ENCODE measurements at places on chromosomes 2 and 18.

DNA sequence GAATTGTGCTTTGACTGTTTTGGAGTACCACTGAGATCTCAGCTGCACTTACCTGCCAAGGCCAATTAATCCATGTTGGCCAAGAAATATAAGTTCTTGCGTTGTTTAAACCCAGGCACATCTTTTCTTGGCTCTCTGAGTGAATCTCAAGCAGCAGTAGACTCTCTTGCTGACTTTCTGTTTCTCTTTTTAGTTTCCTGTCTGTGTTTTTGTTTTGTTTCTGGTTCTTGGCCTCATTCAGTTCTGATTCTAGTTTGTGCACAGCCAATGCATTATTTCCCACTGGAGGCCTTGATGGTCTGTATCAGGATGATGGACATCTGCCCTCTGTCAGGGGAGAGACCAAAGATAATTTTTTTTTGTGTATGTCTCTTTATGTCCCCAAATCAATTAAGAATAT lies 379.4 kb downstream of the CDH2 start:
- no peak for DNase-seq

DNA sequence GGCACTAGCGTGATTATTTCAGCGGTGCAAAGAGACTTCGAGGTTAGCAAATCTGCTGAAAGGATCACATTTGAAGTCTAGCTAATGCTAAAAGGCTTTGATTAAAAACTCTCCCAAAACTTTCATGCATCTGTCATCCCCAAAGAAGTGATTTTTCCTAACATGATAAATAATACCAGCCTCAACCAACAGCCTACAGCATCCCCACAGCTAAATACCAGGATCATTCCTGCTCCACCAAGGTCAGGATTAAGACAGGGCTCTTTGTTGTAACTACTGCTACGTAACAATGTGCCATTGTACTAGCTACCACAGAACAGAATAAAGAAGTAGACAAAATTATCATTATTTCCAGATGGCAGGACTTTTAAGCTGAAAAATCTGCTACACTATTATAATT lies 1.6 kb downstream of the OR6B3 start:
- DNase-seq, result no peak

DNA sequence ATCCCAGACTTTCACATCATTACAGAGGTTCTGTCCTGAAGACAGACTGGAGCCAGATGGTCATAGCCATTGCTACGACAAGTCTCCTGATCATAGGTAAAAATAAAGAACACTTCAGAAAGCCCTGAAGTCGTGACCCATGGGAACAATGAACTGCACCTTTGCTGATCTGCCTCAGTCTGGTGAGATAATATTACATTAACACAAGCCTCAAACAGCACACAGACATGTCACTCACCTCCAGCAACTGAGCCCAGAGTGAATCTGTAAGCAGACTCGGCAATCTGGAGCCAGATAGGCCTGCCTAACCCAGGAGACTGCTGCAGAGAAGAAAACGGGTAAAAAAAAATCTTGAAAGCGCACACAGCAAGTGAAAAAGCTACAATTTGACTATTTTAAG lies 79.2 kb downstream of the SLC25A12 start:
- no peak for DNase-seq

GRCh38 chr2:85707304-85707703 lies 13.1 kb downstream of the GNLY start:
- DNase-seq, result peak; percentile 60

- no peak for DNase-seq
Observed at GRCh38 chr18:23433360-23433759, 19.7 kb upstream of the RIOK3 start.

DNA sequence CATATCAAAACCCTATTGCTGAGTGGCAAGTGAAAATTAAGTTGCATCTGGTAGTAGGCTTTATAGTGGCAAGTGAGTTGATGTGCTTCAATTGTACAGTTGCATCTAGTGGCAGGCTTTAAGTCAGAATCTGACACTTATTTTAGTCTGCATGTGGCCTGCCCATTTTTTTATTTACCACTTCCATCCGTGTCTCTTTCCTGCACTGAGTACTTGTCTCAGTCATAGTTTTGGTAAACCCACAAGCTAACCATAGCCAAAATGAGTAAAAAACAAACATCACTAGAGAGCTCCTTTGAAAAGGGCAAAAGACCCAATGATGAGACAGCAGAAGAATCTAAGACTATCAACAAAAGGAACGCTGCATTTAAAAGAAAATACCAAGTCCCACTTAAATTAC lies 96.0 kb upstream of the CRACDL start:
- DNase-seq, result no peak

DNA sequence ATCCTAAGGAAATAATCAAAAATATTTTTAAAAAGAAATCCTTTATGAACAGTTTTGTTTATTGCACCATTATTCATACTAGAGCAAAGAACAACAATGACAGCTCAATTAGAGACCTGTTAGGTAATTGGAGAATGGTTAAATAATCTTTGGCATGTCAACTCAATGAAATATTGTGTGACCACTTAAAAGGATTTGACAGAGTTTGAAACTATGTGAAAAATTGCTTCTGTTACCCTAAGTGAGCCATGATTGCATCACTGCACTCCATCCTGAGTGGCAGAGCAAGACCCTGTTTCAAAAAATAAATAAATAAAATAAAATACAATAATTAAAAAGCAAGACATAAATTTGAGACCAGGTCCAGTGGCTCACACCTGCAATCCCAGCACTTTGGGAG lies 66.1 kb upstream of the ATP8B1 start:
- no peak for DNase-seq

- DNase-seq, result no peak
Observed at GRCh38 chr2:164314148-164314547, 307.1 kb downstream of the GRB14 start.

DNA sequence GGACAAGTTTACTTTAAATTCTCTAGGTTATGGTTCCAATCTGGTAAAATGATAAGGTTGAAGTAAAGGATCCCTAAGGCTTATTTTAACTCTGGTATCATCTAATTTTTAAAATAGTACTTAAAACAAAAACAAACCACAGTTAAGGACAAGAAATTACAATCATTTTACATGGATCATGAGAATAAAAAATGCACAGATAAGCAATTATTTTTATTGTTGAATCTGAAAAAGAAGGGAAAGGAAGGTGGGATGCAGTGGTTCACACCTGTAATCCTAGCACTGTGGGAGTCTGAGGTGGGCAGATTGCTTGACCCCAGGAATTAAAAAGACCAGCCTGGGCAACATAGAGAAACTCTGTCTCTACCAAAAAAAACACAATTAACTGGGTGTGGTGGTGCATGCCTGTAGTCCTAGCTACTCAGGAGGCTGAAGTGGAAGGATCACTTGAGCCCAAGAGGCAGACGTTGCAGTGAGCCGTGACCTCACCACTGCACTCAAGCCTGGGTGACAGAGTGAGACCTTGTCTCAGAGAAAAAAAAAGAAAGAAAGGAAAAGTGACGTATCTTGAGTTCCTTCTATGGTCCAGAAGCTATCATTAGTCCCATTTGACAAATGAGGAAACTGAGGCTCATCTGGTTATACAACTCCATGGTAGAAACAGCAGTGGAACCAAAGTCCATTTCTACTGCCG lies 2.5 kb downstream of the TNFAIP6 start:
- DNase-seq, result no peak

- DNase-seq, result no peak
Observed at GRCh38 chr2:34498561-34498960, 899.5 kb upstream of the FAM98A start.

DNA sequence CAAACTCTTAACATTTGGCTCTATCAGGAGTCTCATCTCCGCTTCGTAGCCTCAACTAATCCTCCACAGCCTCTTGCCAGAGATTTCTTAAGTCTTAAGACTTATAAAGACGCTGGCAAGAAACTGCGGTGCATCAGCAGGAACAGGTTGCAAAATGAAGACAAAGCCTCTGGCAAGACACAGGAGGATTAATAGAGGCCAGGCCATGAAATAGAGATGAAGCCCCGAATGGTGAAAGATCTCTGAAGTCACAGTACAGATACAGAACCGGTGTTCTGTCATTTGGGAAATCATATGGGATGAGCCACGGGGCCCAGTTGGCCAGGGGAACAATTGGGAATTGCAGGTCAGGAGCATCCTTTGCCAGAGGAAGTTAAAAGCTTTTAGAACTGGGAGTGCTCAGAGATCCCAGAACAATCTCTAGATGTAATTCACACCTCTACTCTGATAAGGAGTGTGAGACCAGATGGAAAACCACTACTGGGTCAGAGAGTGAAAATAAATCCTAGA lies 190.9 kb upstream of the FOSL2 start:
- no peak for DNase-seq

DNA sequence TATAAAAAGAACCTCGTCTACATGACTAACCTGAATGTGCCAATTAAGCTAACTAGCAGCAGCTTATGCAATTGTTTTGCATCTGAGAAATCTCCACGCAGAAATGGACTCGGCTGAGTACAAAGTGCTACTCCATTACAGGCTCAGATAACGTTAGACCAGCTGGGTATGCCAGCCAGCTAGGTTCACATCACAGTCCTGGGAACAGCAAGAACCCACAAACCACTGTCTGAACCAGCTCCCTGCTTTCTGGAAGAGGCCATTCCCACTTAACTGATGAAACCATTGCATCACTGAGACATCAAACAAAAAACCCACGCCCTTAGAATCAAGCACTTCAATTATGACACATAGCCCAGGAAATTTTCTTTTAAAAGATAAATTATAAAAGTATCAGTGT lies 202.7 kb downstream of the CYRIA start:
- DNase-seq, result no peak

- DNase-seq, result no peak
Observed at GRCh38 chr2:218964041-218964771, 4.7 kb downstream of the CDK5R2 start.

GRCh38 chr2:196459539-196459938 lies 180.0 kb upstream of the CCDC150 start:
- no peak for DNase-seq

DNA sequence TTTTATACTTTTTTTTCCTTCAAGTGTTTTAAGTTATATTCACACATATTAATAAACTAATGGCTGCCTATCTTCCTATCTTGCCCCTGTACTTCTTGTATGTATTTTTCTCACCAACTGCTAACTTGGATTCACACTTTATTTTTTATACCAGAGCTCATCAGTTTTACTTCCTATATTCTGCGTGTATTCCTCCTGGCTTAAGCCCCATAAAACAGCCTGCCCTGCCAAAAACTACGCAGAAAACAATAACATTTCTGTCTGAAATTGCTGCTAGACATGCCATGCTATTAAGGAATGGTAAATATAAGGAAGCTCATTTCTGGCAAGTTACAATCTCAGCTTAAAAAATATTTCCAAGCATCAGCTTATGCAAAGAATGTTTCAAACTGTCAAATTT lies 172.3 kb downstream of the UBE2E3 start:
- DNase-seq, result no peak

DNA sequence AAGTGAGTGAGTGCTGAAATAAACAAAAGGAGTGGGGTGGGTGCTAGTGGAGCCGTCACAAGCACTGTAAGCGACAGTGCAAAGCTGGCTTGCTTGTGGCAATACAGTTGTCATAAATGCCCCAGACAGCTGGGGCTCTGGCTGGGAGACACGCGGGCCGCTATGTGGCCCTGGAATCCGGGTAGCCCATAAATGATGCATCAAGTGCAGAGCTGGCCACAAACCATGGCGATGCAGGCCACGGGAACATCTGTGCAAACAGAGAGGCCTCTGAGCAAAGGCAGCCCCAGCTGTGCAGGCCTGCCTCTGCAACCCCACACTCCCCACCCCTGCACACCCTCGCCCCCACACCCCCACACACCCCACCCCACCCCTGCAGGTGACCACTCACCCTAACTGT lies 349.2 kb upstream of the ID2 start:
- no peak for DNase-seq

- DNase-seq, result peak; percentile 30
Observed at GRCh38 chr2:29528891-29529520, 392.4 kb downstream of the ALK start.

DNA sequence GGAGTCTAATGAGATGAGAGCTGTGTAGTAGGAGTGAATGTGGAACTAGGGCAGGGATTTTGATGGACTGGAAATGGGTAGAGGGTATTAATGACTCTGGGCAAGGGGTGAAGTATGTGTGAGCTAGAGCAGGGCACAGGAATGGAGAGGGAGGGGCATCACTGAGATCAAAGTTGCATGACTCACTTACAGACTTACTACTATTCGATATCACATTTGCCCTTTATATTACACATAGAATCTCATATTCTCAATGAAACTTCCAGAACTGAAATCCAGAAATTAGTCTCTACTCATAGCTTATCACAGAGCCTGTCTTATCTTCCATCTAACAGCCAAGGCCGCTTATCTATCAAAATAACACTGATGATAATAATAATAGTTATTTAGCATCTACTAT lies 20.0 kb upstream of the ITGB6 start:
- DNase-seq, result no peak

DNA sequence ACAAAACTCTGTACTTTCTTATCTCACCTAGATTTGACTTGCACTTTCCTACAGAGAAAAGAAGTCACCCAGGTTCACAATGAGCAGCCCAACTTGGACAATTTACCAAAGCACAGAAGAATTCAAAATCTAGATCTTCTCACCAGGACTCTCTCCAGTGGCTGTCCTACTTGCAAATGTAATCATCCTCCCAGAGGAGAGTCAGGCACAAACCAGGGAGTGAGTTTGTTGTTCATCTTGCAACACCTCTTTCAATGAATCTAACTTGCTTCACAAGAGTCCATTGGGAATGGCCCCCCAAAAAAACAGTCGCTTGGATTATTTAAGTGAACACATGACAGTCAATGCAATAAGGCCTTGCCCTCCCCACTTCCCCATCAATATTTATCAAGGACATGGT lies 144.6 kb downstream of the ATL2 start:
- DNase-seq, result no peak
